ENCODE measurements at places on chromosomes 5 and 9. TPM values are rescaled to one million over a fixed set of nuclear protein-coding genes. Genes with fewer than 3 reads are reported as not detected.

DNA sequence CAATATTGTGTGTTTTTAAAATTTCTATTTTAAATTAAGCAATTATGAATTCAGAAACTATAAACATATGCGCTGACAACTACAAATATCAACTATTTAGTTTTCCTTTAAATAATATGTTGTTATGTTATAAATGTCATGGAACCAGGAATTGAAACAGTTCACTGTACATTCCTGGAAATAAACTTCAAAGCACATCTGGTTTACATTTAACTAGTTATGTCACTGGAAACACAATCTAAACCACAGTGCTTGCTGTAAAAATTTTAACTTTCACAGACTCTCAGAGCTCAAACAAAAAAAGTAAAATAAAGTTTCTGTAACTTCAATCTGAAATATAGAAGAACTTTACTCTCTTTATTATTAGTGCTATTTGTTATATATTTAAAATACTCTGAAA, 179.2 kb downstream of the FBN2 start:
- no peak overlapping the region for H3K27ac ChIP-seq
- H3K4me3 ChIP-seq: no peak overlapping the region
- H3K27me3 ChIP-seq: no peaks in the 10 kb centered on the region
- H3K4me1 ChIP-seq: no peaks in the 10 kb centered on the region

- H3K4me3 ChIP-seq: peak overlapping the region; percentile 14
- DNase-seq: no peak
- H3K4me1 ChIP-seq: peaks cover 68% of the 10 kb centered on the region
- H3K36me3 ChIP-seq: peaks cover 6% of the 10 kb centered on the region
Measured at GRCh38 chr5:159058716-159059636, 40.7 kb downstream of the EBF1 start.

- H3K27ac ChIP-seq: no peak overlapping the region
- H3K4me3 ChIP-seq: no peak overlapping the region
- no peaks in the 10 kb centered on the region for H3K27me3 ChIP-seq
- no peaks in the 10 kb centered on the region for H3K4me1 ChIP-seq
Measured at GRCh38 chr9:97359147-97359546, 51.7 kb downstream of the CCDC180 start.

DNA sequence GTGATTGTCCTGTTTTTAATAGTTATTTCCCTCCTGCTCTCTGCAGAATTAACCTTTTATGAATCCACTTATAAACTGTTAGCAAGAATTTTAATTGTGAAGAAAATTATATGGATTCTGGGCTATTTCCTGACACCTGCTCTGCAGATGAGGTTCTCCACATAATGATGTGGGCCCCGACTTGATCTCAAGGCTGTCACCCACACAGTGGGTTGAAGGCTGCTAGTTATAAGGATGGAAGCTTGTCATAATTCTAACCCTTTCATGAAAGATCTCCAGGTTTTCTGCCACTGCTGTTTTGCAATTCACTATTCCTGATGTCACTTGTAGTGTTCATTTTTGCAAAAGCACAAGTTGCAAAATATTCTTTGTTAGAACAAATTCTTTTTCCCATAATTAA, 69.1 kb upstream of the MAN2A1 start:
- H3K27ac ChIP-seq: no peak overlapping the region
- H3K4me3 ChIP-seq: no peak overlapping the region
- no peaks in the 10 kb centered on the region for H3K36me3 ChIP-seq
- no peak for DNase-seq

DNA sequence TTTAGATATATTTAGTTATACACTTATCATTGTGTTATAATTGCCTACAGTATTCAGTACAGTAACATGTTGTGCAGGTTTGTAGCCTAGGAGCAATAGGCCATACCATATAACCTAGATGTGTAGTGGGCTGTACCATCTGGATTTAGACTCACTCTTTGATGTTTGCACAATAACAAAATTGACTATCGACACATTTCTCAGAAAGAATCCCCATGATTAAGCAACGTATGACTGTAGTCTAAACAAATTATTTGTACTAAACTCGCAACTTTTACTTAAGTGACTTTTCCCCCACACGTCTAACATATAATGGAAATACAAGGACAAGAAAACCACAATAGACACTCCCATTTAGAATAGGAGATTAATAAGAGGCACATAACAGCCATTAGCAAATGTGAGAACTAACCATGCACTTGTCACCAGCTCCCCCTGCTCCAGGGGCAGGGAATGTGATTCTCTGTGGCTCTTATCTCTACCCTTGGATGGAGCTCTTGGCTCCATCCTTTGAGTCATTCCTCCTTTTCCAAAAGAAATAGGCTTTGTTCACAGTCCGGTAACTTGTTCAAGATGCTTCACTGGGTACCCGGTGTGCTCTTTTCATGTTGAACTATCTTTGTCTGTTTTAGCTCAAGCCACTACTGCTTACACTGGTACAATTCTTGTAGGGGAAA, 8.7 kb upstream of the B4GALT1 start:
- no peaks in the 10 kb centered on the region for H3K36me3 ChIP-seq
- DNase-seq: no peak

- no peaks in the 10 kb centered on the region for H3K4me1 ChIP-seq
- no peak overlapping the region for H3K27ac ChIP-seq
- H3K4me3 ChIP-seq: no peak overlapping the region
- no peak for DNase-seq
Measured at GRCh38 chr5:100800562-100800961, 102.5 kb downstream of the ST8SIA4 start.

DNA sequence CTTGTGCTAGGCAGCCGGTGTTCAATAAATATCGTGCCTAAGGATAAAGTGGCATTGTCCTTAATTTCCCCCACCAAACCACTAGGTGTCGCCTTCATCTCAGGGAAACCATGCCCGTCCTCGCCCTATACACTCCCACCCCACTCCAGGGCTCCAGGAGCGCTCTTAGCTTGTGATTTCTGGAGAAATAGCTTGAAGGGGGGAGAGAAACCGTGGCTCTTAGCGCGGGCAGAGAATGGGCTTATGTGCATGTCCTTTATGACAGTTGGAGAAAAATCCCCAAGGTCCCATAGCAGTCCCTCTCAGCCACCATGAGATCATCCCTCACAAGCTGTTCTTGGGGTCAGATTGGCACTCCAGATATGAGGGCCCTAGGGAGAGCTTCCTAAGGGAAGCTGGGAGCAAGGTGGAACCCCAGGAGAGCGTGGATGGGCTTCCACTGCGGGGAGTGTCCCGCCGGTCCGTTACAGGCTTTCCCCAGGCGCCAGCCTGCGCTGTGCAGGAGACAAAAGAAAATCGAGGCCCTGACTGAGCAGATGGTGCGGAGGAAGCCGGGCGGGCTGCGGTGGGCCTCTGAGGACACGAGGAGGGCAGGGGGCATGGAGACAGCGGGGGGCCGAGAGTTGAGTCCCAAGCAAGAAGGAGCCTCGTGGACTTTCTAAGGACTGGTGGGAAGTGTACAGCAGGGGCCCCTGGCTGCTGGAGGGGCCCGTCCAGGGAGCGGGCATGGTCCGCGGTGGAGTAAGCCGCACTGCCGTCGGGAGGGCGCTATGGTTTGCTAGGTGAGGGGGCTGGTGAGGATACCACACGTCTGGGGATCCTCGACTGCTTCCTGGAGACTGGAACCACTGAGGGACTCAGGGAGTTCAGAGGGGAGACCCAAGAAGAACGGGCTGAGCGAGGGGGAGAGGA, 750 bp upstream of the NPR2 start:
- H3K27me3 ChIP-seq: peaks cover 5% of the 10 kb centered on the region
- H3K36me3 ChIP-seq: no peaks in the 10 kb centered on the region
- peaks cover 42% of the 10 kb centered on the region for H3K4me1 ChIP-seq
- DNase-seq: peak; percentile 97
- peak overlapping the region; percentile 60 for H3K4me3 ChIP-seq

GRCh38 chr5:152349683-152350526, 55.2 kb downstream of the NMUR2 start:
- H3K4me3 ChIP-seq: no peak overlapping the region
- H3K36me3 ChIP-seq: no peaks in the 10 kb centered on the region
- no peaks in the 10 kb centered on the region for H3K4me1 ChIP-seq
- H3K27me3 ChIP-seq: no peaks in the 10 kb centered on the region

- H3K36me3 ChIP-seq: no peaks in the 10 kb centered on the region
- DNase-seq: no peak
- no peaks in the 10 kb centered on the region for H3K27me3 ChIP-seq
- H3K27ac ChIP-seq: no peak overlapping the region
Measured at GRCh38 chr5:148855249-148856008, 29.0 kb downstream of the ADRB2 start.

DNA sequence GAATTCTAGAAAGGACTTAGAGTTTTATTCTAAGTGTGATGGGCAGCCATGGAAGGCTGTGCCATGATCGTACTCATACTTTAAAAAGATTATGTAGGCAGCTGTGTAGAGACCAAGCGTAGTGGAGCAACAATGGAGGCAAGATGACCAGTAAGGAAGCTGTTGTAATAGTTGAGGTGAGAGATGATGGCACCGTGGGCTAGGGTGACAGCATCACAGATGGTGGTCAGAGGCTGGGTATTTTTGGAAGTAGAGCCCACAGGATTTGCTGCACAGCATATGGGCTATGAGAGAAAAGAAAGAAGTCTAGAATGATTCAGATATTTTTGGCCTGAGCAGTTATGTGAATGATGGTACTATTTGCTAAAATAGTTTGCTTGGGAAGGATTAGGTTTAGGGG, 7.7 kb downstream of the ARHGAP26 start:
- no peaks in the 10 kb centered on the region for H3K36me3 ChIP-seq
- DNase-seq: no peak
- peaks cover 7% of the 10 kb centered on the region for H3K4me1 ChIP-seq
- peaks cover 13% of the 10 kb centered on the region for H3K27me3 ChIP-seq
- no peak overlapping the region for H3K4me3 ChIP-seq
- no peak overlapping the region for H3K27ac ChIP-seq

DNA sequence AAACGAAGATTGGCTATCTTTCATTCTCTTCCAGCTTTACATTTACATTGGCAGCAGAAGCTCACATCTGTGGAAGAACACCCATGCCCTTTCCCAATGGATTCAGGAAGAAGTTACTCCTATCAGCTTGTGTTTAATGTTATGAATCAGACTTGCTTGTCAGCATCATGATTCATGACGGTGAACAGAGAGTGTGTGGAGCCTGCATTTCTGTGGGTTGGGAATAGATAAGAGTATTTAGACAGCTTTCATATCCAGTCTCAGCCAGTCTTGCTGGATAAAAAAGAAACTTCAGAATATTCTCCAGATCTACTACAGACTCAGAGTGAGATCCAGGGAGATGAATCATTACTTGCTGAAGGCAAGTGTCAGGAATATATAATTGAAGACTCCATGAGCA, 812.9 kb upstream of the ZNF608 start:
- H3K27ac ChIP-seq: peak overlapping the region; percentile 35
- no peak for DNase-seq
- H3K27me3 ChIP-seq: no peaks in the 10 kb centered on the region
- H3K36me3 ChIP-seq: no peaks in the 10 kb centered on the region
- H3K4me1 ChIP-seq: peaks cover 28% of the 10 kb centered on the region
- no peak overlapping the region for H3K4me3 ChIP-seq

GRCh38 chr9:130137641-130138081, 34.5 kb upstream of the NCS1 start:
- peaks cover 27% of the 10 kb centered on the region for H3K4me1 ChIP-seq
- H3K4me3 ChIP-seq: no peak overlapping the region
- peaks cover 10% of the 10 kb centered on the region for H3K36me3 ChIP-seq
- H3K27me3 ChIP-seq: no peaks in the 10 kb centered on the region
- no peak for DNase-seq
- peak overlapping the region; percentile 79 for H3K27ac ChIP-seq

GRCh38 chr9:90095682-90096081, 490.9 kb downstream of the GADD45G start:
- no peak overlapping the region for H3K4me3 ChIP-seq
- no peak overlapping the region for H3K27ac ChIP-seq
- DNase-seq: no peak
- H3K36me3 ChIP-seq: no peaks in the 10 kb centered on the region
- no peaks in the 10 kb centered on the region for H3K4me1 ChIP-seq

CERT1 gene
- 50.3 TPM for total RNA-seq

DNA sequence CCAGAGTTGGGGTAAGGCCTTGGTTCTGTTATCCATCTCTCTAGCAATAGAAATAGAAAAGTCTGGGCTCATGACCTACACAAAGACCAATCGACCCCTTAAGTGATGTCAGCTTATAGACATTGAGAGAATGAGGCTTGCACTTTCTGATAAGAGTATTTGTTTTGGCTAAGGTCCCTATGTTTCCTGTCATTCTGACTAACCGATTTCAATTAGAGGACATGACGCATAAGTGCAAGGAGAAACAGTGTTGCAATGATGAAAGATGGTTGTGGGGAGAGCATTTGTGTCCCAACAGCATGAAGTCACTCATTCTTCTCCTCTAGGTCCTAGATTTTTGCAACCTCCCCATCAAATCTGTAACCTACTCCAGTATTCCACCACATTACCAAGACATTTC, 255.1 kb downstream of the MAT2B start:
- peak overlapping the region; percentile 61 for H3K27ac ChIP-seq
- H3K27me3 ChIP-seq: no peaks in the 10 kb centered on the region
- no peak overlapping the region for H3K4me3 ChIP-seq
- peak; percentile 87 for DNase-seq
- peaks cover 14% of the 10 kb centered on the region for H3K4me1 ChIP-seq
- H3K36me3 ChIP-seq: no peaks in the 10 kb centered on the region

GRCh38 chr9:128102196-128102595, 25.3 kb downstream of the PTGES2 start:
- H3K27me3 ChIP-seq: no peaks in the 10 kb centered on the region
- peaks cover 26% of the 10 kb centered on the region for H3K4me1 ChIP-seq
- no peak overlapping the region for H3K4me3 ChIP-seq
- peak; percentile 10 for DNase-seq

- H3K27ac ChIP-seq: peak overlapping the region; percentile 55
- H3K4me3 ChIP-seq: no peak overlapping the region
- peak; percentile 73 for DNase-seq
- H3K36me3 ChIP-seq: no peaks in the 10 kb centered on the region
- H3K4me1 ChIP-seq: peaks cover 17% of the 10 kb centered on the region
- no peaks in the 10 kb centered on the region for H3K27me3 ChIP-seq
Measured at GRCh38 chr5:65076251-65076869, 307.6 kb downstream of the CWC27 start.

DNA sequence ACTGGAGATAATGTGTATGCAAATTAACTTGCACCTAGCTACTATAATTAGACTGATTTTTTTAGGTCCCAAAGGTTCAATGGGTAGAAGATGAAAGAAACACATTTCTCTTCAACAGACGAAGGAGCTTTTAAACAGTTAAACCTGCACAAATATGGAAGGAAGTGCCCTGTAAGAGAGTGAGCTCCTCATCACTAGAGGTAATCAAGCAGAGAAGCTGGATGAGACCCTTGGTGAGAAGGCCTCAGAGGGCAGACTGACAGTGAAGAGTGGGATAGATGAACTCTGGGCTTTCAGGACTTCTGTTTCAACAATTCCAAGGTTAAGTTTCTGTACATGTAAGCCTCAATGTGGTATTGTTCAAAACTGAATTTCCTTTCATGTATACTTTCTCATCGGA, 23.2 kb downstream of the PTPN3 start:
- H3K27ac ChIP-seq: no peak overlapping the region
- DNase-seq: no peak

ORM2 gene
- not detected for total RNA-seq

DNA sequence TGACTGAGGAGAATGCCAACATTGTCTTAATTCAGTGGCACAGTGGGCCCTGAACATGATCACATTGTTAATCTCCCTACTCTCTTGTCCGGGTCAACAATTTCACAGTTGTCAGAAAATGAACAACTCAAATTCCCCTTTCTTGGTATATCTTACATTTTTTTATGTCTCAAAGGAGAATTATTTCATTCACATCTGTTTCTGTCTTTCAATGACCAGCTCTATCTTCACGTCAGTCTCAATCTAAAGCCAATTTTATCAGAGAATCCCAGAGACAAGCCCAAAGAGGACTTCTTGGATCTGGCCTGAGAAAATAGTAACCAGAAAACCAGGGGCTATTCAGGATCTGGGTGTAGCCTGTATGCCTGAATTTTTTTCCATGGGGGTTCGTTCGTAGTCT, 477.5 kb downstream of the PDE4D start:
- DNase-seq: no peak
- no peak overlapping the region for H3K27ac ChIP-seq
- no peaks in the 10 kb centered on the region for H3K36me3 ChIP-seq
- H3K4me1 ChIP-seq: no peaks in the 10 kb centered on the region
- no peak overlapping the region for H3K4me3 ChIP-seq

All from osteoblast (primary cell).